Ovary (tissue), 10 donors: ENCODE measurements at places on chromosomes 2 and 18. TPM values are rescaled to one million over a fixed set of nuclear protein-coding genes. Genes with fewer than 3 reads are reported as not detected.

RFTN2 gene
- total RNA-seq, result 12.8 TPM

HOXD4 gene
- 11.6 TPM for total RNA-seq

- no peaks in the 10 kb centered on the region for H3K27me3 ChIP-seq
- H3K27ac ChIP-seq, result no peak overlapping the region
- no peaks in the 10 kb centered on the region for H3K36me3 ChIP-seq
- no peak overlapping the region for H3K4me3 ChIP-seq
- DNase-seq, result no peak
Observed at GRCh38 chr2:238697193-238698071, 150.5 kb upstream of the TWIST2 start.

DNA sequence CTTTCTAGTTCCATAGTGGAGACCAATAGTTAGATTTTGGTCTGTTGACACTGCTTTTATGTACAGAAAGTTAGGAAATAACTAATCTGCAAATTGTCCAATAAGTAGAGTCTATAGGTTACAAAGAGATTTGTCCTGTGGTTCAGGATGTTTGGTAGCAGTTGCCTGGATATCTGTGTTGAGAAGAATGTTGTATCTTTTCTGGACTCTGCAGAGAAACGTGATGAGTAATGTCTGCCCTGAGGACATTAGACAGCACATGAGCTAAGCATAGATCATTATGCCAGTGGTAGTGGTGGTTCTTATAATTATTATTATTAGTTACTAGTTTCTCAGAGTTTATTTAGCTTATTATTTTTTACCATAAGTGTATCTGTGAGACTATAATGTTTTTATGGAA is 65.8 kb downstream of the ANKRD62 start:
- no peak overlapping the region for H3K4me3 ChIP-seq
- H3K4me1 ChIP-seq, result no peaks in the 10 kb centered on the region
- no peak for DNase-seq

GRCh38 chr18:73891572-73892421 is 255.8 kb downstream of the FBXO15 start:
- no peak overlapping the region for H3K27ac ChIP-seq
- H3K27me3 ChIP-seq, result no peaks in the 10 kb centered on the region
- no peak overlapping the region for H3K4me3 ChIP-seq
- no peaks in the 10 kb centered on the region for H3K36me3 ChIP-seq
- no peaks in the 10 kb centered on the region for H3K4me1 ChIP-seq

DNA sequence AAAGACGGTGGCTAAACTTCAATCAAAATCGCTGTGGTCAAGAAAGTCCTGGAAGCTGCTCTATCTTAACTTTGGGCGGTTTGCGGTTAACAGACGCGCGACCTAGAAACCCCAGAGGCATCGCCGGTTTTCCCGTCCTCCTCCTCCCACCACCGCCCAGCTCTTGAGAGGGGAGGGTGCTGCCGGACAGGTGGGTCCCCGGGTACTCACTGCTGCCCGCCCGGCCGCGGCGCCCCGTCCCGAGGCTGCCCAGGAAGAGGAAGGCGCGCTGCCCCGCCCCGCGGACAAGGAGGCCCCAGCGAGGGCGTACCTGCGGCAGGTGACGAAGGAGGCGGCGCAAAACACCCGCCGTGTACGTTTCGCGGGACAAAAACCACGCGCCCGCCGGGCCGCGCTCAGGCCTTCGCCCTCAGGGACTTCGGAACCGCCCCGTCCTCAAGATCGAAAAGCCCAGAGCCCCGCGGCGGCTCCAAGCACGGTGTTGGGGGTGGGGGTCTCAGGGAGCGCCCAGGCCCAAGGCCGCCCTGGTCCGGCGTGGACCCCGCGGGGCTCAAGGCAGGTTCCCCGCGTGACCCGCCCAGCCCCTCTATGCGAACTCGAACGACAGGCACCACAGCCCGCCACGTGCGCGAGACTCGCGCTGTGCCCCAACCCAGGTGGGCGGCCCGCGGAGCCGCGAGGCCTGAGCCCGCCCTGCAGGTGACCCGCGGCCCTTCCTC is at the start of gene SH3YL1:
Gene SH3YL1 (minus strand): TSS at position 259 of the 719 bp plus-strand sequence. CDS start 48 bp downstream, at position 211.
- H3K27ac ChIP-seq, result peak within 1 kb of the TSS; percentile 45
- H3K4me1 ChIP-seq, result peaks cover 12% of the 10 kb centered on the region
- H3K4me3 ChIP-seq, result peak within 1 kb of the TSS; percentile 88
- H3K36me3 ChIP-seq, result no peaks in the 10 kb centered on the region
- peak; percentile 42 for DNase-seq
- H3K27me3 ChIP-seq, result no peaks in the 10 kb centered on the region

GRCh38 chr2:224546926-224547325 is 38.2 kb downstream of the CUL3 start:
- no peaks in the 10 kb centered on the region for H3K36me3 ChIP-seq
- DNase-seq, result no peak
- H3K27ac ChIP-seq, result no peak overlapping the region
- H3K4me1 ChIP-seq, result peaks cover 2% of the 10 kb centered on the region
- no peaks in the 10 kb centered on the region for H3K27me3 ChIP-seq
- H3K4me3 ChIP-seq, result no peak overlapping the region

GRCh38 chr18:45119876-45120275 is 439.2 kb downstream of the SETBP1 start:
- H3K27ac ChIP-seq, result no peak overlapping the region
- no peaks in the 10 kb centered on the region for H3K27me3 ChIP-seq
- no peak for DNase-seq
- no peaks in the 10 kb centered on the region for H3K4me1 ChIP-seq
- no peaks in the 10 kb centered on the region for H3K36me3 ChIP-seq
